ENCODE measurements at places on chromosomes 5 and 9.

DNA sequence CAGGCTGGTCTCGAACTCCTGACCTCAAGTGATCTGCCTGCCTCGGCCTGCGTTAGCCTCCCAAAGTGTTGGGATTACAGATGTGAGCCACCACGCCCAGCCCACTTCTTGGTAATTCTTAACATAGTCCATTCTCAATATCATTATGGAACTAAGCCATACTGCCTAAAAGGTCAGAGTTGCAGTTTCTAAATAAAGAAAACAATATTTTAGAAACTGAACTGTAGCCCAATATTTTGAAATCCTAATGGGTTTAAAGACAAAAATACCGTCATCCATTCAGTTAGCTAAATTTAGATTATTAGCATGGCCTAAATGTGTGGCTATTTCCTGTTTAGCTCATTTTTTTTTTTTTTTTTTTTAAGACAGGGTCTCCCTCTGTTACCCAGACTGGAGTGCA, 99.5 kb downstream of the USP20 start:
- no peak for DNase-seq

DNA sequence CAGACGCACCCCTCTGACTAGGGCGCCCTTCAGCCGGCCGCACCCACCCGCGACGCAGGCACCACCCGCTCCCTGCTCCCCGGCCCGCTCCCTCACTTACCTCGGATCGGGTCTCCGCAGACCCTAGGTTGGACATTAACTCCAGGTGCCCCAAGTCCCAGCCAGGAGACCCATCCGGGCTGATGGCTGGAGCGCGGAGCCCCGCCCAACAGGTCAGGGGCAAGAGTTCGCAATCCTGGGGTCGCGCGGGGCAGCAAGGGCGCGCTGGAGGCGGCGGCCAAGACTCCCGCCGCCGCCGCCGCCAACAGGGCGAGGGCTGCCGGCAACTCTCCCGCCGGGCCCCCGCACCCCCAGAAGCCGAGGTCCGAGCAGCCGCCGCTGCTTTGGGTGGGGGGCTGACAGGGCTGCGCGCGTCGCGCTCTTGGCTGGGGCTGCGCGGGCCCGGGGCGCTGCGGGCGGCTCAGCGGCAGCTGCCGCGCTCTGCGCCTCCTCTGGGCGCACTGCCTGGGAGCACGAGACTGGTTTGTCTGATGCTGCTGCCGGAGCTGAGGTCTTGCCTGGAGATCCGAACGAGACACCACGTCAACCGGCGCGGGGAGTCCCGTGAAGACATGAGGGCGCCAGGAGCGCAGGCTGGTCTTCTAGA, at the start of gene GDNF:
TSS of gene GDNF (minus strand) at position 635 of the 646 bp plus-strand sequence. CDS start 5,245 bp downstream, outside the sequence.
- DNase-seq = no peak

- DNase-seq = no peak
Observed at GRCh38 chr5:174581894-174582293, 142.5 kb upstream of the MSX2 start.

DNA sequence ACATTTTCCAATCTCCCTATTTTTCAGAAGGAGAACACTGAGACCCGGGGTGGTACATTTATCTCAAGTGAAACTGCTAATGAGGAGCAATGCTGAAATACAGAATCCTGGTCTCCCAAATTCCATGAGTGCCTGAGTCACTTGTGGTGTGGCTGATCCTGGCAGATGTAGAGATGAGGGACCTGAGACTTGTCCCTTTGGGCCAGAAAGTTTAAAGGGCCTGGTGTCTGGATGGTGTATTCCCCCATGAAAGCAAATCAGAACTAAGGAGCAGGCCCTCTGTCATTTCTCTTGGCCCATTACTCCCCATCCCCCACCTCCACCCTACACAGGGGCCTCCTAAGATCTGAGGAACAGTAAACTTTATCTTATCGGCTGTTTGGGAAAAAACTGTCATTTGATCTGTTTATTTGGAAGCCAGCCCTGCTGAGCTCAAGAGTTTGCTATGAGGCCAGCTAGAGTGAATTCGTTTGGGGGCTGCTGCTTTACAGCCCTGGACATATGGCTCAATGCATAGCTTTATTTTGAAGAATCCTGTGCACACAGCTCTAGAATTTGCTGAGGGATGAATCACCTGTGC, 140.3 kb downstream of the LHFPL2 start:
- no peak for DNase-seq

DNA sequence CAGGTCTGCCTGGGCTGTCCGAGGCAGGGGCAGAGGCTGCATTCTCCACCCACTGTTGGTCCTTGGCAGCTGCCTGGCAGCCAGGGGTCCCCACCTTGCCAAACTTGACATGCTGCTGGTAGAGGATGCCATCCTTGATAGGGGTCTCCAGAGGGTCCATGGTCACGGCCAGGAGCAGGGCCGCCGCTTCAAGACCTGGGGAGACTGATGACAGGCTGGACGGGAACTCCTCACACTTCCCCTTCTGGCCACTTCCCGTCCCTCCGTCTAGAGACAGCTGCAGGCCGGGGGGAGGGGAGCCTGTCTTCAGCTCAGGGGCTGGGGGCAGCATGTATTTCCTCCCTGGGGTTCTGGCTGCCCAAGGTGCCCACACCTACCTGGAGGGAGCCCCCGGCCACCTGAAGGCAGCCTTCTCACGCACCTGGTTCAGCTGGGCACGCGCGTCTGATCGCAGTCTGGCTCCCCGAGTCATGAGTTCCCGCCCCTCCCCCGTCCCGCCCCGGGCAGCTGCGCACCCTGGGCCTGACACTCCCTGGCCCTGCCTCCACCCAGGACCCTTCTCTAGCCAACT, at the start of gene DOK3:
TSS of gene DOK3 (minus strand) at position 446 of the 571 bp plus-strand sequence. CDS start at position 160, 286 bp downstream.
- peak; percentile 46 for DNase-seq

- DNase-seq = peak; percentile 61
Observed at GRCh38 chr9:136625101-136626065, 37.3 kb upstream of the EGFL7 start.

GRCh38 chr5:81749561-81750307, 1.2 kb downstream of the SSBP2 start:
- DNase-seq = peak; percentile 32

DNA sequence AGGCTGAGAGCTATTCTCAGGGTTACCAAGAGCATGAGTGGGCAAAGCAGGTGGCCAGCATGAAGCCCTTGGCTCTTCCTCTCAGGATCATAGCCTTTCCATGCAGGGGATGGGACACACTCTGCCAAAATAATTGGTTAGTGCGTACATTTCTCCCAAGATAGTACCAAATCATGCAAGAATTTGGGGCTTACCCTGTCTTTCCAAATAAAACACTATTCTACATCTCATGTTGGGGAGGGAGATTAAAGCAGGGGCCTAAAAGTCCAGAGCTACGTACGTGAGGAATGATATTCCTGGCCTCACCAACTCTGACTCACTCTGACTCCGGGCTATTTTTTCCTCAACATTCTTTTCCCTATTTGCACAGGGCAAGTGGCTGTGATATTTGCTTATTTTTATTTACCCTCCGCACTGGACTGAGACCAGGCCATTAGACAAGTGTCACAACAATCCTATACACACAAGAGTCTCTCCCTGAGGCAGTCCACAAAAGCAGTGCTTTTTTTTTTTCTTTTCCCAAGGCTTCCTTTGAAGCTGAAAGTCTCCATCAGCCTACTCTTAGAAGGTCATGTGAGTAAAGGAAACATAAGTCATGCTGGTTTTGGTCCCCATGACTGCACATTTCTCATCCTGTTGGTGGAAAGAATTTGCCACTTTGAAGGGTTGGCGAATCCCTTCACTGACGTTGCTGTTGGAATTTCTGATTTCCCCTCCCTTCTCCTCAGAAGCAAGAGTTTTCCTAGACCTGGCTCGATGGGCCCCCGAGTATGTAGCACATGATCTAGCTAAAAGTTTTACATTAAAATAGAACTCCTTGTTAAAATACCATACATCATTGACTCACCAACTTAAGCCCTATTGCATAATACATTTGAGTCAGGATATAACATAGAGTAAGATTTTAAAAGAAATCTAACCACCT, 40.0 kb downstream of the TMEM252 start:
- no peak for DNase-seq

- no peak for DNase-seq
Observed at GRCh38 chr9:127277099-127277498, 12.5 kb downstream of the GARNL3 start.

GRCh38 chr5:172672681-172673080, 31.6 kb downstream of the NEURL1B start:
- DNase-seq = no peak

- DNase-seq = no peak
Observed at GRCh38 chr5:129971714-129972113, 67.4 kb downstream of the CHSY3 start.

DNA sequence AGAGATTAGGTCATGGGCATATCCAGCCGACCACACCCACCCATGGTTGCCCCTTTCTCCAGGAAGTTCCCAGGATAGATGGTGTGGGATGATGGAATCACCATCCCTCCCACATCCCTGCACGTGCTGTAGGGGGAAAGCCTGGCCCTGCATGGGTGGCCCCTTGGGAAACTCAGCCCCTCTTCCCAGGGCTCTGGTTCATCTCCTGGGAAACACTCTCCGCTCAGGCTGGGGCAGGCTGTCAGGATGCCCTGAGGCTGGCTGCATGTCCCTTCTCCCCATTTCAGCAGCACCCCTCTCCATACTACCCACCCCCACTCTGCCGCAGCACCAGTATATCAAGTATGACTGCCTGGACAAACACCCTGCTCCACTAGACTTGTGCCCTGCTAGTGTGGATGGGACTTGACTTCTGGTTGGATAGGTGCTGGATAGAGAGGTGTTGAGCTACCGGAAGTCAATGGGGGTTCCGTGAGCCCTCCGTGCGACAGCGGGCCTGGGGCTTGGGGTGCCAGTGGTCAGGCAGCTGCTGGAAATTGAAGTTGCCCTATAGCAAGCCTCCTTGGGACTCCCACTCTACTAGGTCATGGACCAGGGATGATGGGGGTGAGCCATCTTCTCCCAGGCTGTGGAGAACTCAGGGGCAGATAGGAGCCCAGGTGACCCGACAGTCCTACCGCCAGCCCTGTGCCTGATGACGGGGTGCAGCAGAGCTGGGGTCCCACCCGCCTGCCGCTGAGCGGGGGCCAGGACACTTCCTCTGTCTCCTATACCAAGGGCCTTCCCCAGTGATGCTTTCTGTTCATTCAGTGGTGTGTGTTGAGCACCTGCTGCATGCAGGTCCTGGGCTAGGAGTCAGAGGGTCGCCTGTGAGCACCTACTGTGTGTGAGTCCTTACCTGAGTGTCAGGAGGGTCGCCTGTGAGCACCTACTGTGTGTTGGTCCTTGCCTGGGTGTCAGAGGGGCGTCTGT, 69.4 kb upstream of the COL5A1 start:
- no peak for DNase-seq

DNA sequence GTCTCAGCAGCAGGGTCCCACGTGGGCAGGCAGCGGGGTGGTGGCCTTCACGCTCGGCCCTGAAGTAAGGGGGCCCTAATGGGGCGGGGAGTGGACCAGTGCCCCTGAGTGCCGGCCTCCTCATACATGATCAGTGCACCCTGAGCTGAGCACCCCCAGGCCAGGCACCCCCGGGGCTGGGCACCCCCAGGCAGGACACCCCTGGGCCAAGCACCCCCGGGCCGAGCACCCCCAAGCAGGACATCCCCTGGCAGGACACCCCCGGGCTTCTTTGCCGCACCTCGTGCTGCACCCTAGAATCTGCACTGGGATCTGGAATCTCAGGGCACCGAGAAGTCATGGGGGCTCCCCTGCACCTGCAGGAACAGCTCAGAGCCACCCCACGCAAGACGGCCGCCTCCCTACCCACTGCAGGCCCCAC, 51.4 kb downstream of the EXD3 start:
- DNase-seq = no peak

DNA sequence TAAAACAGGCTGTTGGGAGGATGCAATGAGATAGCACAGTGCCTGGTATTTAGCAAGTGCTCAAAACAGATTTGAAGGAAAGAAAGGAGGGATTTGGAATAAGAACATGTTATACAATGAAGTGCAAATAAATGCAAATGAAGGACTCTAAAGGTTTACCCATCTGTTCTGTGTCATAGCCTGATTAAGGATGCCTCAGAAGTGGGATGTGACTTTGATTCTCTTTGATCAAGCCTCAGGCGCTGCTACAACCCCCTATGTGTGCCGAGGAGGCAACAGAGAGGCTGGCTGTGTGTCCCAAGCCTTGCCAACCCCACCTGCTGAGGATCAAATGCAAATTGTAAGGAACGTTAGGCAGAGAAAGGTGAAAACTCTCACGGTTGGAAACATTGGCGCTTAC, 27.2 kb downstream of the GGTA1 start:
- no peak for DNase-seq

DNA sequence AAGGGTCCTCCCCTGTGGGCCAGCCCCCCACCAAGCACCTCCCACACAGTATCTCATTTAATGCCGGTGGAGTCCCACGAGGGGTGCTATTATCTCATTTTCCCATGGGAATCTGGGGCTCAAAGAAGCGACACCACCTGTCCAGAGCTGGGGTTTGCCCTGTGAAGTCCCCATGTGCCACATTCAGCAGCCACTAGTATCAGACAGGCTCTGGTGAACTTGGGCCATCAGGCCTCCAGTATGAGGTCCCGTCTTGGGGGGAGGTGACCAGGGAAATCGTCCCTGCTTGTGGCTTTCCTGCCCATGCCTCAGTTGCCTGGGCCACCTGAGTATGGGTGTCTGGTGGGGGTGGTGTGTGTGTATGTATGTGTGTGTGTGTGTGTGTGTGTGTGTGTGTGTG, 222.7 kb downstream of the PBX3 start:
- DNase-seq = no peak

GRCh38 chr5:34657988-34658387, 1.9 kb downstream of the RAI14 start:
- DNase-seq = no peak

DNA sequence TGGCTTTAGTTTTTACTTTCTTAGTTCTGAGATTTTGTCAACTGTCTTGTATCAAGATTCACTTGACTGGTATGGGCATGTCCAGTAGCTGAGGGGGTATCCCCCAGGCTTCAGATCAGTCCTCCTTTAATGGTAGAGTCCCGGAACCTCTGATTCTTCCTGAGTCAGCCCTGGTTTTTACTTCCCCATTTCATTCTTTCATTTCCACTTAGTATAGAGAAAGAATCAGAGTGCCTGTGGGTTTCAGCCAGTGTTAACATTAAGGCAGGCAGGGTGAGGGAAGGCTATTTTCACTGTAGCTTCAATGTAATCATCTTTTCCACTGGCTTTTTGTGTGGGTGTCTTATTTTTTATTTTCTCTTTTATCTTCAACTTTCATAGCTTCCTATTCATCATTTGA, 8.3 kb upstream of the COMMD10 start:
- DNase-seq = no peak

DNA sequence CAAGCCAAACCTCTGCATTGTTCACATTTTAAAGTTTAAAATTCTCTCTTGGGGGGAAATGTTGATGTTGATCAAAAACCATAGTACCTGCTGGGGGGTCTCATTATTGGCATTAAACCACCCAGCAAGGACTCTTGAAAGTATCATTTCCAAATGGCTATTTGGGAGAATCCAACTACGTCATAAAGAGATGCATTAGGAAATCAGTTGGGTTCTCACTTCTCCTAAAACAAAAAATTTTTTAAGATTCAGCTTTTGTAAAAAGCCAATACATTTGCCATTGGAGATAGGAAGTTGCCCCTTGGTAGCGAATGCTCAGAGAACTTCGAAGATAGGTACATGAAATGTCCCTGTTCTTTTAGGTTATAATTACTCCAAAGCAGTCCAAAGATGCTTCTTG, 96.4 kb downstream of the GNAQ start:
- no peak for DNase-seq
